ENCODE measurements at places on chromosomes 6 and 20. TPM values are rescaled to one million over a fixed set of nuclear protein-coding genes. Genes with fewer than 3 reads are reported as not detected.

Gene NHLRC1
- 1.1 TPM for total RNA-seq

Gene DEFB132
- not detected for total RNA-seq

Gene CASS4
- total RNA-seq = 0.10 TPM

Gene CAGE1
- total RNA-seq = not detected

Gene KIZ
- total RNA-seq = 13.8 TPM

Gene FAM83C
- total RNA-seq = not detected

Gene HLA-A
- total RNA-seq = 187 TPM

Gene NRSN2
- total RNA-seq = 72.1 TPM

DNA sequence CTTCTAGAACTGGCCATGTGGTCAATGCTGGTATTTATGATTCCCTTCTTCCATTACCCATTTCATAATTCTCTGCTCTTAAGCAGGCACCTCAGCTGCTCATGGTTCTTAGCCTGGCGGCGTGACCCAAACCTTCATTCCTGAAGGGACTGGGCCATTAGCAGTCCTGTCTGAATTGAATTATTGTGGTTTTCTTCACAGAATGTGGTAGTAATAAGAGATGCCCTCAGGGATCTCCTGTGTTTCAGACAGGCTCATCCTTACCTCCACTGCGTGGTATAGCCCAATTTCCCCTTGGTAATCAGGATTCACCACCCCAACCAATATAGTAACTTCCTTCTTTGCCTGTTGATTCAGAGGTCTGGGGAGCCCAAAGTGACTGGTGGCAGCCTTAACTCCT, 37.6 kb downstream of the PKIB start:
- H3K27me3 ChIP-seq = no peaks in the 10 kb centered on the region
- H3K4me3 ChIP-seq = no peak overlapping the region
- peak overlapping the region; percentile 19 for H3K27ac ChIP-seq
- peaks cover 3% of the 10 kb centered on the region for H3K36me3 ChIP-seq
- no peak for DNase-seq

- no peak overlapping the region for H3K27ac ChIP-seq
- H3K27me3 ChIP-seq = no peaks in the 10 kb centered on the region
- no peak for DNase-seq
- H3K4me1 ChIP-seq = no peaks in the 10 kb centered on the region
- peaks cover 32% of the 10 kb centered on the region for H3K36me3 ChIP-seq
Observed at GRCh38 chr6:15518057-15518456, 144.8 kb downstream of the DTNBP1 start.

DNA sequence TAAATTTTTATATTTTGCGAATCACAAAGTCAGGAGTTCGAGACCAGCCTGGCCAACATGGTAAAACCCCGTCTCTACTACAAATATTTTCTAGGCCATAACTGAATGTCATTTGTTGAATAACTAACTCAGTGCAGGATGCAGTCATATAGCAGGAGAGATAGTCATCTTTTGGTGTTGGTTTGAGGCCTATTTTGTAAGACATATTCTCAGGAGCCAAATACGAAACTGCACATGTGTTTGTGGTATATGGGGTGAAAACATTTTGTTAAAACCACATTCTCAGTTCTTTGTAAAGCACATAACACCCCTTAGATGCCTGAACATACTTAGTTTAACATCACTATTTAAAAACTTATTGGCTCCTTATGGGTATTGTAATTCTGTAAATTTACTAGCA, 4.7 kb upstream of the ENPP5 start:
- no peaks in the 10 kb centered on the region for H3K36me3 ChIP-seq
- no peak for DNase-seq
- H3K4me3 ChIP-seq = no peak overlapping the region
- no peak overlapping the region for H3K27ac ChIP-seq
- peaks cover 3% of the 10 kb centered on the region for H3K4me1 ChIP-seq

GRCh38 chr20:63115651-63116411, 100.1 kb downstream of the YTHDF1 start:
- H3K4me1 ChIP-seq = no peaks in the 10 kb centered on the region
- no peak for DNase-seq
- peaks cover 34% of the 10 kb centered on the region for H3K27me3 ChIP-seq
- no peak overlapping the region for H3K4me3 ChIP-seq
- peaks cover 4% of the 10 kb centered on the region for H3K36me3 ChIP-seq

DNA sequence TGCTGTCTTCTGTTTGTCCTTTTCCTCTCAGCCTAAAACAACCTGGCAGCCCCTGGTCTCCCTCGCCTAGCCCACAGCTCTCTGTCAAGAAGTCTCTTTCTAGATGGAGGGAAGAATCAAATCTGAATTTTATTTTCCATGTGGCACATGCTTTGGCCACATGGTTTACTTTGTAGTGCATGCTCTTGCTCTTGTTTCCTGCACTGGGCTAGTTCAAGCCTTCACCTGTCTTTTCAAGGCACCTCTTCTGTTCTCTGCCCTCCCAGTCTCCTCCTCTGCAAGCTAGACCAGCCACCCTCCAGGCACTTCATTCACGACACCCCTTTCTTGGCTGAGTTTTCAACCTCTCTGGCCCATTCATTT, 7.6 kb downstream of the PPP1R14C start:
- H3K4me1 ChIP-seq = peaks cover 8% of the 10 kb centered on the region
- no peak overlapping the region for H3K4me3 ChIP-seq
- peaks cover 49% of the 10 kb centered on the region for H3K27me3 ChIP-seq
- H3K27ac ChIP-seq = no peak overlapping the region
- DNase-seq = no peak

GRCh38 chr6:41712651-41713103, 22.7 kb downstream of the TFEB start:
- peak overlapping the region; percentile 61 for H3K27ac ChIP-seq
- H3K27me3 ChIP-seq = no peaks in the 10 kb centered on the region
- DNase-seq = no peak
- peaks cover 1% of the 10 kb centered on the region for H3K36me3 ChIP-seq
- no peak overlapping the region for H3K4me3 ChIP-seq
- H3K4me1 ChIP-seq = peaks cover 44% of the 10 kb centered on the region

DNA sequence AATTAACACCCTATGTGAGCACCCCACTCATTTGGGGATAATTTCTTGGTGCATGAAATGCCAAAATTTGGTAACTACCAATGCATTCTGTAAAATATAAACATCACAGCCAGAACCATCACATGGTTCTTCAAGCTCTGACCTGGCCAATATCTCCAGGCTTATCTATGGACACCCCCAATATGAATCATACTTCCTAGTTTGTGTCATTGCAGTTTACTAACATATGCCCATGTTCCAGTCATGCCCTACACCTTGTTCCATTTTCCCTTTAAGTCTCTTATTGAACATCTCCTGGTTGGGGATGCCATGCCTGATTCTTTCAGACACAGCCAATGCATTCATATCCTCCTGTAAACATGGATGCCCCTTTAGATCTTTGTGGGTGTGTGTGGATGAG, 572.8 kb upstream of the BTBD3 start:
- H3K36me3 ChIP-seq = no peaks in the 10 kb centered on the region
- no peak for DNase-seq
- H3K27me3 ChIP-seq = no peaks in the 10 kb centered on the region
- no peak overlapping the region for H3K4me3 ChIP-seq

GRCh38 chr6:50608421-50608820, 104.9 kb upstream of the TFAP2D start:
- H3K27me3 ChIP-seq = peaks cover 18% of the 10 kb centered on the region
- no peak for DNase-seq
- H3K4me3 ChIP-seq = no peak overlapping the region
- no peaks in the 10 kb centered on the region for H3K36me3 ChIP-seq
- no peaks in the 10 kb centered on the region for H3K4me1 ChIP-seq

- DNase-seq = no peak
- H3K4me1 ChIP-seq = no peaks in the 10 kb centered on the region
- H3K27ac ChIP-seq = no peak overlapping the region
- H3K27me3 ChIP-seq = peaks cover 5% of the 10 kb centered on the region
- no peaks in the 10 kb centered on the region for H3K36me3 ChIP-seq
Observed at GRCh38 chr20:7301807-7302206, 534.3 kb downstream of the BMP2 start.

DNA sequence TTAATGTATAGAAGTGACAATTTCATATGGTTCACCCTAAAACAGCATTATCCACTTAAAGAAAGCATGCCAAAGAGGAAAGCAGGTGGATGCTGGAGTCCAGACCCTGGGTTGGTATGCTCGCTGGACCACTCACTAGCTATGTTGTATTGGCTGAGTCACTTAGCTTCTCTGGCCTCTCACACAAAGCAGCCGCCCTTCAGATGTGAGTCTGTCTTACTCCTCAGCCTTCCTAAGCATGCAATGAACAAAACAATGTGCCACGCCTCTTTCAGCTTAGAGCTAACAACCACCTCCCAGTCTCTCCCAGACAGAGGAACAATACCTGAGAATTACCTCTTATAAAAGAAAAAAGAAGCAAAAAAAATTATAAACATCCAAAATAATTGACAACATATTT, 29.4 kb downstream of the SIM1 start:
- H3K4me3 ChIP-seq = no peak overlapping the region
- no peaks in the 10 kb centered on the region for H3K27me3 ChIP-seq
- DNase-seq = no peak
- no peak overlapping the region for H3K27ac ChIP-seq
- H3K36me3 ChIP-seq = peaks cover 9% of the 10 kb centered on the region
- H3K4me1 ChIP-seq = peaks cover 8% of the 10 kb centered on the region

All from chondrocyte (in vitro differentiated cells).